ENCODE measurements at places on chromosomes 1 and 21.

DNA sequence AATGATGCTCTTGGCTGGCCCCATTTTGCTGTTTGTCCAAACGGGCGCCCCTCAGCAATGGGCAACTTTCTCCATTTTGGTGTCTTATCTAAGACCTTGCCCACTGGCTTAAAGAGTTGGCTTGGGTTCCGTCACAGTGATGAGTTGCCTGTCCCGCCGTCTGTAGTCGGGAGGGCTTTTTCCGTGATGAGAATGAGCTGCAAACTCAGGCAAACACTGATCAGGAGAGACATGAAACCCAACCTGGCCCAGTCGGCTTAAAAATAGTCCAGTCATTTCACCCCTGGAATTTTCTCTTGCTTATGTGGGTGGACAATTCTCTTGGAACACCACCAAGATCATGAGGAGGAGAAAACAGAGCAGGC lies 79.3 kb downstream of the ST6GALNAC3 start:
- no peak for DNase-seq

DNA sequence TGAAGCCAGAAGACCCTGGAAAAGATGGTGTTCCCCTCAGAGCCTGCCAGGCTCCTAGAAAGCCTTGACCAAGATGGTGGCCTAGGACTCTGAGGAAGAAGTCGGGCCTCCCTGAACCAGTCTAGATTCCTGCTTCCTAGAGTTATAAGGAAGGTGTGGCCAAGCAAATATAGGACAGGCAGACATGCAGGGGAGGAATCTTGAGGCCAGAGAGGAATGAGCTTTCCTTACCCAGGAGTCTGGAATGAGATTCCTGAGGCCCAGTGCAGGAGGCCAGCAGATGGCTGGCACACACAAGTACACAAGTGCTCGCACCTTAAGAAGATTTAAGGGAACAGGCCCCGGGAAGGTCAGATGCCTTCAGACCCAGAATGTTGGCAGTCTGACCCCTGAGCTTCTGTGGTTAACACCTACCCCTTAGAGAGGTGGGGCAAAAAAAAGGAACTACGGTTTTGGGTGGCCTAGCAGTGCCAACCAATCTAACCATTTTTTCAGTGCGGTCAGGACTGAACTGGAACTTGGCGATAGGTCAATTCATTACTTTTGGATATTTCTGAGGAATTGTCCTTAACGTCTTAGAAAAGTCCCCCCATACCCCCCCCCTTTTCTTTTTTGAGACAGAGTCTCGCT lies 73.3 kb downstream of the MDM4 start:
- no peak for DNase-seq

DNA sequence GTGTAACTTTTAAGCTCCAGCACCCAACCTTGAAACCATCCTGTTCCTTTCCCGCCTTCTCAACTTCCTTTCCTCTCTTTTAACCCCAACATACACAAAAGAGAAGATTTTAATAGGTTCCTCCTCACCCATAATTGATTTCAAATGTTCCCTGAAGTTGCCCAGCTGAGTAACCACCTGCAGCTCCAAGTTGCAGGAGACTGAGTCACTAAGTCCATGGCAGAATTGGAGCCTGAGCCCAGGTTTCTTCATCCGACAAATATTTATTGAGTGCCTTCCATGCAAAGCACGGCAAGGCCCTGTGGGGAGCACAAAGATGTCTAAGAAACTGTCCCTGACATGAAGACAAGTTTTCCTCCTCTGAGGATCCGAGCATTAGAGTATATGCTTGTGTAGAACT lies 97.7 kb downstream of the PAPPA2 start:
- DNase-seq: no peak

- no peak for DNase-seq
Measured at GRCh38 chr1:44554706-44555105, 119.6 kb downstream of the TMEM53 start.

- DNase-seq: no peak
Measured at GRCh38 chr1:172515927-172516326, 17.0 kb upstream of the SUCO start.

GRCh38 chr21:34886240-34887104 lies 162.6 kb downstream of the RUNX1 start:
- peak; percentile 49 for DNase-seq

DNA sequence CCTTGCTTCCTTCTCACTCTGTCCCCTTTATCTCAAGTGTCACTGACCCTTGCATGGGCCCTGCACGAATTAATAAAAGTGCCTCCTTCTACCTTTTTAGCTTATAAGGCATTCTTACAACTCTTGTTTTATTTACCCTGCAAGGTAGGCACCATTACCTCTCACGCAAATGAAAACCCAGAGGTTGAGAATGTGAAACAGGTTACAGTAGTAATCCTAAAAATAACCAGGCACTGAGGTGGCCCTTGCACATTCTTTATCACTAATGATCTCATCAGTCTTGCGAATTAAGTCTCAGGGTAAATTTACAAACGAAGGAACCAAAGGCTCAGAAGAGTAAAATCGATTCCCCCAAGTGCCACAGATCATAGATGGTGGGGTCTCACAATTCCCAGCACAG lies 3.7 kb downstream of the GLIS1 start:
- peak; percentile 8 for DNase-seq

Measured in ACHN (cell line).